ENCODE measurements at places on chromosomes 6 and 20. TPM values are rescaled to one million over a fixed set of nuclear protein-coding genes. Genes with fewer than 3 reads are reported as not detected.

SNHG17 gene
- 22.2 TPM for total RNA-seq

GSTA2 gene
- total RNA-seq = not detected

DNA sequence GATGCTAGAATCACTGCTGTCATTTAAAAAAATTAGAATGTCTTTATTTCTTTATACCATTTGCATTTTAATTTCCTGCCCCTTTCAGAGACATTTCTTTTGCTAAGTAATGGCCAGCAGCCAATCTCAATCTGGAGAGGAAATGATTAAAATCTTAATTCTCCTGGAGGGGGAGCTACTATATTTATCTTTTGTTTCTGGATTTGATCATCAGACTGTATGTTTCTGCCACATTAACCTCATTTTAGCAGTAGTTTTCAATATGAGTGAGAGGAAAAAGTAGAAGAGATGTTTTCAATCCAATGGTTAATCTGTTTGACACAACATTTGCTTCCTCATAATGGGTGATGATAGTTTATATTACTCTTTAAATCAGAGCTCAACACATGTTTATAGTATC lies 138.0 kb downstream of the FUT9 start:
- no peaks in the 10 kb centered on the region for H3K4me1 ChIP-seq
- H3K36me3 ChIP-seq = no peaks in the 10 kb centered on the region
- H3K4me3 ChIP-seq = no peak overlapping the region
- H3K27ac ChIP-seq = no peak overlapping the region
- DNase-seq = no peak
- H3K27me3 ChIP-seq = no peaks in the 10 kb centered on the region

DNA sequence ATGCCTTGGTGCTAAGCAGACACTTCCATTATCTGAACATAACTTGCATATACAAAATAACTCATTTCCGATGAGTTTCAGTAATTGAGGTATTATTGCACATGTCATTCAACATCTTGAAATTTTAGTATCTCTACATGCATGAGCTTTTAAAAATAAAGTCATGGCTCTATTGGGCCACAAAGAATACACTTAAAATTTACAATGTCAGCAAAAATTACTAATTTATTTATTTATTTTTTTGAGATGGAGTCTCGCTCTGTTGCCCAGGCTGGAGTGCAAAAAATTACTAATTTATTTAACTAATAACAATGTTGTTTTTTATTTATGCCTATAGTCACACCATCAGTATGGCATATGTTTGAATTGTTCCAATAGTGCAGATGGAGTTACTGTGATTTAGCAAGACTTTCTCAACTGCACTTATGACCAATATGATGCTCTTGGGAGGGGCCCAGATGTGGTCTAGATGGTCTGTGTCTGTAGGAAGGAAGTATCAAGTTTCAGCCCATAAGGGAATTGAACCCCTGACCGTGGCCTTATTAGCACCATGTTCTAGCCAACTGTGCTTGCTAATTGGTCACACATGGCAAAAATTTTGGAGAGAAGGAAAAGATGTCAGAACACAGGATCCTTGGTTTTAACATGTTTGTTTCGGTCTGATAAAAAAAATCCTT lies 370.7 kb upstream of the TSHZ2 start:
- DNase-seq = peak; percentile 59
- H3K4me1 ChIP-seq = no peaks in the 10 kb centered on the region
- no peaks in the 10 kb centered on the region for H3K27me3 ChIP-seq
- H3K4me3 ChIP-seq = no peak overlapping the region

DNA sequence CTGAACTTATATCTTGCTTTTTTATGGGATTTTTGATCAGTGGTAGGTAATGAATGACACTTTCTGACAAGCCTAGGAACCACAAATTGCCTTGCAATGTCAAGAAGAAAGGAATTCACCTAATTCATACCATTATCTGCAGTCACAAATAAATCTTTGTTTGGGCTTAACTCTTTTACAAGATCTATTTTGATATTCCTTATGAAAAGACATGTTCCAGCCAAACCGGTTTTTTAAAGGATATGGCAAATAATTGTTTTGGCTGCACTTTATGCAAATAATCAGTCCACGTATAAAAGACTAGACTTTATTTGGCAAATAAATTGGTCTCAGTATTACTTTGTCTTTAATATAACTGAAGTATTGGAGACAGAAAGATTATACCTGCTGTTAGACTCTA lies 771.7 kb upstream of the ADGRB3 start:
- H3K27ac ChIP-seq = no peak overlapping the region
- no peaks in the 10 kb centered on the region for H3K36me3 ChIP-seq
- no peaks in the 10 kb centered on the region for H3K27me3 ChIP-seq
- no peak for DNase-seq
- H3K4me3 ChIP-seq = no peak overlapping the region

Data from tibial nerve (tissue), 4 donors.